ENCODE measurements at places on chromosomes 12 and 14. TPM values are rescaled to one million over a fixed set of nuclear protein-coding genes. Genes with fewer than 3 reads are reported as not detected.

TMPRSS12 gene
- total RNA-seq = not detected

KIF26A gene
- 0.86 TPM for total RNA-seq

GLIPR1L2 gene
- total RNA-seq = 0.20 TPM

RASSF9 gene
- total RNA-seq = not detected

LTB4R2 gene
- 10.4 TPM for total RNA-seq

Measured in activated T-cell treated with anti-CD3 and anti-CD28 coated beads, Interleukin-2, amount 50 U/mL, for 4 hours (primary cell).